Fibroblast of skin of back (primary cell): ENCODE measurements at places on chromosomes 7 and 10.

- no peak for DNase-seq
Measured at GRCh38 chr10:26544932-26545331, 106.8 kb downstream of the APBB1IP start.

DNA sequence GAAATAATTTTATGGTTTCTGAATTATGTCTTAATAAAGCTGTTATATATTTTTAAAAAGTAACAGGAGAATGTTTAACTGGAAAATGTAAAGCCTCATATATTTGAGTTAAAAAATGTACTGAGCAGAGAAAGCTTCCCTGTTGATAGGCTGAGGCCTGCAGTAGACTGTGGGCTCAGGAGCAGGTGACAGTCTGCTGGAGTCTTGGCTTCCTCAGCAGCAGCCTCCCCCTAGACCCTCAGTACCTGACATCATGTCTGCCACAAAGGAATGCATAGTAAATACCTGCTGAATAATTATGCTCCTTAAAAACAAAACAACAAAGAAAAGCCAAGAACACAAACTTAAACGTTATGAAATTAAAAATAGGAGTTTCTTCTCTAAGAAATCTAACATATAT lies 73.9 kb upstream of the NOBOX start:
- no peak for DNase-seq

GRCh38 chr10:22684699-22685098 lies 29.7 kb downstream of the PIP4K2A start:
- peak; percentile 12 for DNase-seq

DNA sequence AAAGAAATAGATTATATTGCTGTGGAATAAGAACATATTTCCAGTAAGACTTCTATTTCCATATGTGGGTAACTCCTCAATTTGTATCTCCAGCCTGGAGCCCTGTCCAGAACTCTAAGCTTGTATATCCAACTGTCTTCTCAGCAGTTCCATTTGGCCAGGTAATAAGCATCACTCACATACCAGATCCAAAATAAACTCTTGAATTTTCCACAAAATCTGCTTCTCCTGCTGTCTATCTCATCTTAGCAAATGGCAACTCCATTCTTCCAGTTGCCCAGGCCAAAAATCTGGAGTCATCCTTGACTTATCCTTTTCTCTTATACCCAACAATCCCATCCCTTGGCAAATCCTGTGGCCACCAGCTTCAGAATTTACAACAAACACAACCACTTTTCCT lies 325.8 kb downstream of the CAMK1D start:
- DNase-seq: no peak

GRCh38 chr7:30175180-30175579 lies 40.4 kb downstream of the MTURN start:
- DNase-seq: peak; percentile 53

- peak; percentile 68 for DNase-seq
Measured at GRCh38 chr7:50729962-50730361, 52.7 kb downstream of the GRB10 start.

GRCh38 chr7:98315318-98315993 lies 34.0 kb downstream of the BRI3 start:
- no peak for DNase-seq

- DNase-seq: peak; percentile 61
Measured at GRCh38 chr10:29496341-29497162, 138.2 kb downstream of the SVIL start.

DNA sequence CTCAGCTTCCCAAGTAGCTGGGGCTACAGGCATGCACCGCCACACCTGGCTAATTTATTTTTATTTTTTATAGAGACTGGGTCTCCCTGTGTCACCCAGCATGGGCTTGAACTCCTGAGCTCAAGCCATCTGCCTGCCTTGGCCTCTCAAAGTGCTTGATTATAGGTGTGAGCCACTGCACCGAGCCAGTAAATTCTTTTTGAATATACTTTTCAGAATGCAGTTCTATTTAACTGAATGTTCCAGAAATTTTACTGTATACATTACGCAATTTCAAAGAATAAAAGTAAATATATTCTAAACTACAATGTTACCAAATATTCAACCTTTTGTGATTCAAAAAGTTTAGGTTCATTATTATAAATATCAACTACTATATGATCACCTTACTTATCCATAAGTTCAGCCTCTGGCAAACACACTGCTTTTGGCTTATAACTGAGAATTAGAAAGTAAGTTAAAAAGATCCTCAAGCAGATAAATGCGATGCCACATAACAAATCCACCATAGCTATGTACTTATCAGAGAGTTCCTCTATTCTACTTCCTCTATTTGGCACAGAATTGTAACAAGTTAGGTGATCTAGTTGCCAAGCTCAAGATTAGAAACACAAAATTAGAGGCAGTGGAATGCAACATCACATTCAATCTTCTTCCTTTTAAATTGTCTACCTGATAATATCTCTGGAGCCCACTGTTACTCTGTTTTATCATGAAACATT lies 118.2 kb downstream of the ANK3 start:
- no peak for DNase-seq

DNA sequence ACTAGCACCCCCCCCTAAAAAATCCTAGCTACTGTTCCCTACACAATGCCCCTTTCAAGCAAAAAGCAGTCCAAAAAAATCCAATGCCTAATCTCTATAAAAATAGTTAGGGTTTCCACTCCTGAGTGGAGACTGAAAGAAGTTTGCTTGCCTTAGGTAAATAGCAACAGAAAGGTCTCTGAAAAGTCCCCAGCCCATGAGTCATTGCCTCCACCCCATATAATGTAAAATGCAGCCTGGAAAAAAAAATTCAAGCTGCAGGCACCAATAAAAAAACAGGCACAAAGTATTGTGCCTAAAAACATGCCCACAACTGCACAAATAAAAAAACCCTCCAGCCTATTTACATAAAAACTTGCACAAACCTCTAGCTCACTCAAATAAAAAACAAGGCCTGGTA lies 47.5 kb downstream of the ZNF680 start:
- no peak for DNase-seq

DNA sequence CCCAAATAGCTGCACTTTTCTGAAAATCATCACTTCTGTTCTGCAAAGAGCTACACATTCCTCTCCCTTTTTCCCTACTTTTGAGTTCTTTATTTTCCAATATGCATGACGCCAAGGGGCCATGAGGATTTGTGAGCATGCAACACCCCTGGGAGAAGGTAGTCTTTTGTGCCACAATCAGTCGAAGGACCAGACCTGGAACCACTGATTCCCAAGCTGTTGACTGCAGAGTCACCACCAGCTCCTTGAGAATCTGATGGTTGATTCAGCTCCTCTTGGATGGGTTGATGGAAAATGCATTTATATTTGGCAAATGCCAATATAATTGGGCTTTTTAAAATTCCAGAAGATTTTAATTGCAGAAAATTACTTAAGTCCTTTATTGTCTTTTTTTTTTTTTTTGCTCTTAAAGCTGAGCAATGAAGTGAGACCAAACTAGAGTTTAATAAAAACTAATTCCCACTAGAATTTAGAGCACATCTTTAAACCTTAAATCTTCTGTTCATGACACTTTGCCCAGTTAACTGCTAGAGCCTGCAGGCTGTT lies 554.1 kb downstream of the TNS3 start:
- no peak for DNase-seq

DNA sequence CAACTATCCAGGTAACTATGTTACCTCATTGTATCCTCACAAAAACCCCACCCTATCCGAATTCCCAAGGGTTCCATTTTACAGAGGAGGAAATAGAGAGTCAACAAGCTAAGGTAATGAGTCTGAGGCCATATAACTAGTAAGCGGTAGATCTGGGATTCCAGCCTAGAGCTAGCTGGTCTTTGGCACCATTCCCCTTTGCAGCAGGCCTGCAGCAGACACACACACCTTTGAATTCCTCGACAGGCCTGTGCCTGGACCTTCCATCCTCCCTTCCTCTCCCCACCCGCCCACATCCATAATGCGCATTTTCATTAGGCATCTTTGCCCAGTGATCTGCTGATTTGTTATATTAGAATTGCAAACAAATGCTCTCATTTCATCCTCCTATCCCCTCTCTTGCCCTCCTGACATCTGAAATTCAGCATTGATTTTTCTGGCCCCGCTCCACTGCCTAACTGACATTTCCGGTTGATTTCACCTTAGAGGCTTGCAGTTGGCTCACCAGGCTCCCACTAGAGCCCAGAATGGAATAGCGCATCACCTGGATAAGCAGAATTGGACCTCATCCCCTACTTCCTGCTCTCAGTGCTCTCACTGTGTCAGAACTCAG lies 129.5 kb downstream of the PLXNA4 start:
- no peak for DNase-seq

- DNase-seq: no peak
Measured at GRCh38 chr7:149869291-149869650, 4.5 kb upstream of the ATP6V0E2 start.

- DNase-seq: peak; percentile 30
Measured at GRCh38 chr7:68684246-68684839, 913.9 kb upstream of the AUTS2 start.

DNA sequence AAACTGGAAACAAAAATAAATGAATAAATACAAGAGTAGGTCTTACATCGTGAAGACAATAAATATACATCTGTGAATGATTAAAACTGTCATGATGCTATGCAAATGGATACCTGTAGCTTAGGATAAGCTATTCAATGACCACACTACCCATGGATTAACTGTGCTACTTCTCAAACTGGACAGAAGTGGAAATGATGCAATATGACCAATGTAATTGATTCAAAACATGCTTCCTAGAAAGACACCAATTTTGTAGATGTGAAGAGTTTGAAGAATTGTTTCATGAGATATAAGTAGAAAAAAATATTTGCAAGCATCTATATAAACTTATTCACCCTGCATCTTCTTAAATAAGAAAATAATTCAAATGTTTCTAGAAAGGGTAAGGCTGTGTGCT lies 36.1 kb downstream of the TFPI2 start:
- no peak for DNase-seq

- DNase-seq: no peak
Measured at GRCh38 chr7:85215098-85215497, 28.2 kb upstream of the SEMA3D start.

DNA sequence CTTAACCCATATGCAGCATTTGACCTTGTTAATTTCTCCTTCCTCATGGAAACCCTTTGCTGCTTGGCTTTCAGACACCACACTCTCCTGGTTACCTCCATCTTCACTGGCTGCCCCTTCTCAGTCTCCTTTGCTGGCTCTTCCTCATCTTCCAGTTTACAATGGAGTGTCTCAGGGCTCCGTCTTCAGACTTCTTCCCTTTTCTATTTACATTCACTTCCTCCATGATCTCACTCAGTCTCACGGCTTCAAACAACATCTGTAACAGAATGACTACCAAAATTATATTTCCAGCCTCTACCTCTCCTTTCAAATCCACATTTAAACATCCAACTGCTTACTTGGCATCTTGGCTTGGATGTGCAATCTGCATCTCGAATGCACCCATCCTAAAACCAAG lies 140.4 kb downstream of the DKK1 start:
- no peak for DNase-seq

DNA sequence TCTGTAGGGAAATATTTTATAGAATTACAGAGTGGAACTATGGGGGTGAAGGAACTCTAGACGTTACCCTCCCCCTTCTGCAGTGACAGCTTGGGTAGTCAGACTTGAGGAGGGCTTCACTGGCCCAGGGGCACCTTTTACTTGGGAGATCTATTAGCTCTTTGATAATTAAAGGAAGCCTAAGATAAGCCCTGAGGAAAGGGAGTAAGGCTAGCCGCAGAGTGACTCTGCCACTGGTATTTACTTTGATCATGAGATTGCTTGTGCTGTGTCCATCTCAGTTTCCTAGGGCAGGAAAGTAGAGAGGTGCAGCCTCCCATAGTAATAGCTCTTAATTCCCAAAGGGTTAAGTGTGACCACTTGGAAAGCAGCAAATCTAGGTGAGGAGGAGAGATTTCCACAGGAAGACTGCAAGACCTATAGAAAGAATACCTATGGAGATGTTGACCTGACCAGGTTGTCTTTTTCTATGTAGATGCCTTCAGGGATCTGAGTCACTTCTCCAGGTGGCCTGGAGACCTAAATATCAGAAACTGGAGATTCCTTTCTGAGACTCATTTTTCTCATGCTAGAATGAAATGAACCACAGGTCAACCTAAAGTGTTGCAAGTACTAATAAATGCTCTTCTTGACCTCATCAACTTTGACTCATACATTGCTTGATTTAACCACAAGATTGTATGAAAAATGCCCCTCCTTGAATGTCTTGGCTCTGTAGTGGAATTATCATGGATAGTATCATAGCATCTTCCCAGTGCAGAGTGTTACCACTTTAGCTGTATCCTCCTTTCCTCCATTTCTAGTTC lies 447.3 kb upstream of the GHITM start:
- no peak for DNase-seq

DNA sequence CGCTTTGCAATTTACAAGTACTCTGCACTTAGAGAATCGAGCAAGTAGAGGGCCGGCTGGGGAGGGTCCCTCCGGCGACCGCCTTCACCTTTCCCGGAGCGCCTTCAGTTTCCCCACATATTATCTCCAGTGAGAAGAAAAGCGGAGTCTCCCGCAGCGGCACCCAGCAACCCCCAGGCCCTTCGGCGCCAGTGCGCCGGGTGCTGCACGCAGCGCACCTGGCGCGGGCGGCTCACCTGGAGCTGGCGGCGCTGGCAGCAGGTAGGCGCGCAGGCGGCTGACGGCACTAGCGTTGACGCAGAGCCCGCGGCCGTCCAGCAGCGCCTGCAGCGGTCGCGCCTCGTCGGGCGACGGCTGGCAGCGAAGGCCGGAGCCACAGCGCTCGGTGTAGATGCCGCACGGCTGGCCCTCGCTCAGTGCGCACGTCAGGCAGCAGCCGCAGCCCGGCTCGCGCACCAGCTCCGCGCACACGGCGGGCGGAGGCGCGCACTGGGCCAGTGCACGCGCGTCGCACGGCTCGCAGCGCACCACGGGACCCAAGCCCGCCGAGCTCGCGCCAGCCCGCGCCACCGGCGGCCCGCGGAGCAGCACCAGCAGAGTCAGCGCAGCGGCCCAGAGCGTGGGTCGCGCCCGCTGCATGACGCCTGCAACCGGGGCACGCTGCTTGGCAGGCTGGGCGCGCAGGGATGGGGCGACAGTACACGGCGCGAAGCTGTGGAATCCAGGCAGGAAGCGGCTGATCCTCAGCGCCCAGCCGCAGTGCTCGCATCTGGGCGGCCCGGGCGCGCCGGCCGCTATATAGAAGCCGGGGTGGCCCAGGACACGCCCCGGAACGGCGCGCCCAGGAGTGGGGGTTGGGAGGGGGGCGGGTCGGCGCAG lies at the start of gene IGFBP3:
IGFBP3 (minus strand) TSS at position 771 of the 879 bp plus-strand sequence; CDS start at position 639, 132 bp downstream.
- DNase-seq: peak; percentile 74

- DNase-seq: peak; percentile 61
Measured at GRCh38 chr7:134422008-134422407, 36.9 kb downstream of the AKR1B1 start.

DNA sequence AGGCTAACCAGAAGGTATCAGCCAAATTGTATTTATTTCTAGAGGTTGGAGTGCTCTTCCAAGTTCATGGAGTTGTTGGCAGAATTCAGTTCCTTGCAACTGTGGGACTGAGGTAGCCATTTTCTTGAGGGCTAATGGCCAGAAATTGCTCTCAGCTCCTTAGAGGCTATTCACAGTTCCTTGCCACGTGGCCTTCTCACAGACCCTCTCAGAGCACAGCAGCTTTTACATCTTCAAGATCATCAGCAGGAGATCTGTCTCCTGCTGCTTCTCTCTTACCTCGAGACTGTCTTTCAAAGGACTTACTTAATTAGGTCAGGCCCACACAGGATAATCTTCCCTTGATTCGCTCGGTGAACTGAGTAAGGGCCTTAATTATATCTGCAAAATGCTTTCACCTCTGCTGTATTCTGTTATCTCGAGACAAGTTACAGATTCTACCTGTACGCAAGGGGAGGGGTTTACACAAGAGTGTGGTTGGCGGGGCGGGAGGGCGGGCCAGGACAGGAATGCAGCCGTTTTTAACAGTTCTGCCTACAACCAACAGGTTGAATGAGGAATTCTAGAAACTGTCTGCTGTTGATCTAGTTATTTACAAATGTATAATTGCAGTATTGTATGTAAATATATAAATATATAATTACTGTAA lies 15.0 kb downstream of the MIOS start:
- no peak for DNase-seq
